ENCODE measurements at places on chromosomes 13 and 19.

DNA sequence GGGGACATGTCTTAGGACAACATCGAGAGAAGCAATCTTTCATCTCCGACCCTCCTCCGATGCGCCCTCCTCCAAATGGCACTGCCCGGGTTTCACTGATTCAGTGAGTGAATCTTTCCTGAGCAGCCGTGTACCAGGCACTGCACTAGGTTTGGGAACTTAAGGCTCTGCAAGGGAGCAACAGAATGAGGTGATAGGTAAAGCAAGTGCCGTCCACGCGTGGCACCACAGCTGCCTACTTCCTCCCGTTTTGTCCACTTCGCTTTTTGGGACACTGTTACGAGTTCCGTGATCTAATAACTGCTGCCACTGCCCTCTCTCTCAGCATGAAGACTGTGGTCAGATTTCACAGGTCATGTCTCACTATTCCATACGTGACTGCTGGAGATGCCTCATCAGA is 131.0 kb downstream of the TEX29 start:
- DNase-seq, result no peak

DNA sequence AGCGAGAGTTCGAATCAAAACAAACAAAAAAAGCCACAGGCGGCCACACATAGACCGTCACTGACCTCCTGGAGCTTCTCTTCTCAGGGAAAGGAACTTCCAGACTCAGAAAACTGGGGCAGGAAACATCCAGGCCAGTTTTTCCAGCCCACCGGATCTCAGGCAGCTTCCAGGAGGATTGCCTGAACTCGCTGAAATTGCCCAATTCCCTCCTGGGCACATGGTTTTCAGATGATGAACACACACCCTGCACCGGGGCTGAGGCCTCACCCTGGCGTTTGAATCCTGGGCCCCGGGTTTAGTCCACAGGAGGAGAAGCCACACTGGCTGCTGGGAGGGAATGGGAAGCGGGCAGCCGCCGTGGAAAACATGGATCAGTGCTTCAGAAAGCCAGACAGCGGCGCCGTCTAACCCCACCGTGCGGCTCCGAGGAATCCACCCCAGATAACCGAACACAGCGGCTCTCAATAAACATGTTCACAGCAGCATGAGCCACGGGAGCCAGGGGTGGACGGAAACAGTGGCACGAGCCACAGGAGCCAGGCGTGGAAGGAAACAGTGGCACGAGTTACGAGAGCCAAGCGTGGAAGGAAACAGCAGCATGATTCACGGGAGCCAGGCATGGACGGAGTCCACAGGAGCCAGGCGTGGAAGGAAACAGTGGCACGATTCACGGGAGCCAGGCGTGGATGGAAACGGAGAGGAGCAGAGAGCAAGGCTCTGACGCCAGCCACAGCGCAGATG is 18.2 kb upstream of the PTBP1 start:
- DNase-seq, result peak; percentile 68

- DNase-seq, result no peak
Observed at GRCh38 chr13:48578516-48579164, 45.8 kb upstream of the RCBTB2 start.

DNA sequence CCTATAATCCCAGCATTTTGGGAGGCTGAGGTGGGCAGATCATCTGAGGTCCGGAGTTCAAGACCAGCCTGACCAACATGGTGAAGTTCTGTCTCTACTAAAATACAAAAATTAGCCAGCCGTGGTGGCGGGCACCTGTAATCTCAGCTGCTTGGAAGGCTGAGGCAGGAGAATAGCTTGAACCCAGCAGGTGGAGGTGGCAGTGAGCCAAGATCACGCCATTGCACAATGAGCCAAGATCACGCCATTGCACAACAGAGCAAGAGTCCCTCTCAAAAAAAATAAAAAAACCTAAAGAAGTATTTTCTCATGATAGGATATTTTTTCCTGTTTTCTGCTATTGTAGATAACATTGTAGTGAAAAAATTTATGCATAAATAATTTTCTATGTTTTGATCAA is 13.3 kb downstream of the IFT88 start:
- no peak for DNase-seq

GRCh38 chr13:54390841-54391240 is 1362.2 kb downstream of the OLFM4 start:
- no peak for DNase-seq

DNA sequence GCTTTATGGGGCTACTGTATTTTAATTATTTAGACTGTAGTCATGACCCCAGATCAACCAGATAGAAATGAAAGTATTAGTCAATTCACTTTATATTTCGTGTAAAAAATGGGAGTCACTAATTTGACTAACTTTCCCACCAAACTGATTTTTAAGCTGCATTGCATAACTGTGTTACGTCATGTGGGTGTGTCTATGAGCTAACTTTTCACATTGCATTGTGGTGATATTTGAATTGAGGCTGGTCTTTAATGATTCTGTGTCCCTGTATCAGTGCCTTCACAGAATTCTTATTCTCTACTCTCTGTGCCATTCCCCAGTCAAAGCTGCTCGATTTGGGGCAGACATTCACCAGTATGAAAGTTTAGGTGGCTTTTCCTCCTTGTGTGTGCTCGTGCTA is 172.7 kb upstream of the MAB21L1 start:
- DNase-seq, result no peak

GRCh38 chr13:100552755-100553154 is 35.8 kb downstream of the GGACT start:
- no peak for DNase-seq

- no peak for DNase-seq
Observed at GRCh38 chr13:22665506-22665905, 515.3 kb upstream of the SGCG start.

GRCh38 chr13:110221406-110222117 is 85.4 kb downstream of the COL4A1 start:
- no peak for DNase-seq

DNA sequence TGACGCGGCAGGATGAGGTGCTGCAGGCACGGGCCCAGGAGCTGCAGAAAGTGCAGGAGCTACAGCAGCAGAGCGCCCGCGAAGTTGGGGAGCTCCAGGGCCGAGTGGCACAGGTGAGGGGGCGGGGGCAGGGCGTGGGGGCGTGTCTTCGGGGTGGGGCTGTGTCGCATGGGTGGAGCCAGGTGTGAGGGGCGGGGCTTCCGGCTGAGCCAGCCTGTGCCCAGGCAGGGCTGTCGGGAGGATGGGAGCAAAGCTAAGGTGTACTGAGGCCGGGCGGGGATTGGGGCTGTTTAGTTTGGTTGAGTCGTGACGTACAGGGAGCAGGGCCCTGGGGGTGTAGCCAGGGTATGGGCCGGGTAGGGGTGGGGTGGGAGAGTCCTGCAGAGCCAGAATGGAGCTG is 62.3 kb downstream of the KCNC3 start:
- DNase-seq, result no peak

GRCh38 chr13:21638319-21639282 is 32.3 kb upstream of the FGF9 start:
- DNase-seq, result no peak

GRCh38 chr13:32246468-32246867 is 68.7 kb downstream of the ZAR1L start:
- no peak for DNase-seq

DNA sequence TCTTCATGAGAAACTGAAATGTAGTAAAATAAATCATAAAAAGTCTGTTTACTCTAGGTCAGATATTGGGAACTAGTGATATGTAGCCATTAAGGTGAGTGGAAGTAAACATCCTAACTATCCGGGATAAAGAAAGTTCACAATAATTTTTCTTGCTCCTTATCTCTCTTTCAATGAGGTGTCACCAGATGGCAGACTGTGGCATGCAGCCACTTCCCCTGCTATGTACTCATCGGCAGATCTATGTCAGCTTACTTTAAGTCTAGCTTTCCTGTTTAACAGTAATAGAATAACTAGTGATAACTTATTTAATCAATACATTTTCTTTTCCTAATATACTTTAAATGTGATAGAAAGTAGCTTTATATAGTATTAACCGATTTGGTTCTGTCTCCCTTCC is 181.9 kb downstream of the NDFIP2 start:
- DNase-seq, result peak; percentile 53

DNA sequence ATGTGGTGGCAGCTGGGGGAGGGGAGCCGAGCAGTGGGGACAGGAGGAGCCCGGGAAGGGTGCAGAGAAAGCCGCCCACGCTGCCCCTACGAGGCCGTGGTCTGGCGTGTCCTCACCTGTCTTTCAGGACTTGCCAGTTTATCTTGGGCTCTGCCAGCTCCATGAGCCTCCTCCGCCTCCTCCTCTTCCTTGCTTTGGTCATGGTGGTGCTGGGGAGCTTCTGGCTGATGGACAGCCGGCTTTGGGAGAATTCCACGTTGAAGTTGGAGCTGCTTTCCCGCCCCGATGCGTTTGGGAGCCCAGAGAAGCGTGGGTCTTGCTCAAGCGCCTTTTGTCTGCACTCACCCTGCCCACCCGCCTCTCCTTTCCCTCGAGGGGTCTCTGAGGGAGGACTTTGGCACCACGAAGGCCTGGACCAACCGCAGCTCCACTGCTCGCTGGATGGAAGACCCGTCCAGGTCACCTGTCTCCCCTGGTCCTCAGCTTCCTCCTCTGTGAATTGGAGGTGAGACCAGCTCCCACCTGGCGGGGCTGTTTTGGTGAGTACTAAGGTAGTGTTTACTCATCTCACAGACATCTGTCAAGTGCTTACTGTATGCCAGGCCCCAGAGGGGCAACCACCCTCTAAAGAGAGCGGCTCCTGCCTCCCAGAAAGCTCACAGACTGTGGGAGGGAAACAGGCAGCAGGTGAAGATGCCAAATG is 29.7 kb upstream of the MIER2 start:
- DNase-seq, result no peak

DNA sequence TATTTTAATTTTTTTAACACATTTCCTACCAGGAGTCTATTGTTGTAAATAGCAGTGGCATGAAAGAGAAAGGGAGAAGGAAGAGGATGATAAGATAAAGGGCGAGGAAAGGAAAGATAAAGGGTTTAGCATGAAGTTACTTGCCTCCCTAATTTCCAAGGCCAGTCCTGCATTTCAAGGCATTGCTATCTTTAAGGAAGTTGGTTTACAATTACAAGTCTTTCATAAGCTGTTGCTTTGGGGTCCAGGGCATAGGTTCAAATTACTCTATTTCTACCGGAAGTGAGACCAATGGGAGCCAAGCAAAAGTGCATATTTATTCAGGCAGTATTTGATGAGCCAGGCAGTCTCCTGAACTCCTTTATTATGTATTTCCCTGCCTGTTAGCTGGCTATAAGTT is 27.7 kb upstream of the UBL3 start:
- no peak for DNase-seq

DNA sequence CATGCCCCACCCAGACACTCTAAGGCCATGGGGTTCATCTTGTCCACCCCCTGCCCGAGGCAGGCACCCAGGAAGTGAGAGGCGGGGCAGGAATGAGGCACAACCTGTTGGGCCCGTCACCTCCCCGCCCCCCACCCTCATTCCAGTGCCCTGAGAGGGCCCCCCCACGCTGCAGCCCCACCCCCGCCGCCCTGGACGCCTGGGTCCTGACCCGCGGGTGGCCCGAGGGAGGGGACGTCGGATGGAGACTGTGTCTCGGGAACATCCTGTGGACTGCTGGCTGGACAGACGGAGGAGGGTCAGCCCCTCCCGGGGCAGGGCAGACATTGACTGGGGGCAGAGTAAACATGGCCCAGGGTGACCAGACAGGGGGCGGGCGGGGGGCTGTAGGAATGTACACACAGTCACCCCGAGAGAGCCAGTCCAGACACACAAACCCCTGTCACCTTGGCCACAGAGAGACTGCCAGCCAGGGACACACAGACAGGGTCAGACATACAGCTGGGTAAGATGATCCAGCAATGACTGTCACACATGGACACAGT is 7.4 kb upstream of the JUNB start:
- DNase-seq, result peak; percentile 77

DNA sequence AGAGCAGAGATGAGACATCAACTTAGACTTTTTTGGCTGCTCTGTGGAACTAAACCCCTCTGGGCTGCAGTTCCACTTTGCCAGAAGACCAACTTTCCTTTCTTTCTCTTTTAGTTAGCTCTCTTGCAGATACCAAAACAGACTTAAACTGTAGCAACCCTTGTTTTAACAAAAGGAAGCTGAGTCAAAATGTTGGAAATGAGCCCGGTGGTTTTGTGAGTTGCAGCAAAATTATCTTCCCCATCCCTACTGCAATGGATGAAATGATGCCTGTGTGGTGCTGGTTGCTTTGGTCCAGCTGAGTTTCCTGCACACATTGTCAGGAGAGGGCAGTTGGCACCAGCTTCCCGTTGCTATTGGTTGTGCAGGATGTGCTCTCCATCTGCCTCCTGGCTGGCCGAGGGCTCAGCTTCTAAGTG is 115.3 kb downstream of the LRCH1 start:
- DNase-seq, result peak; percentile 29

- no peak for DNase-seq
Observed at GRCh38 chr13:63092456-63092855, 1676.8 kb upstream of the PCDH20 start.

DNA sequence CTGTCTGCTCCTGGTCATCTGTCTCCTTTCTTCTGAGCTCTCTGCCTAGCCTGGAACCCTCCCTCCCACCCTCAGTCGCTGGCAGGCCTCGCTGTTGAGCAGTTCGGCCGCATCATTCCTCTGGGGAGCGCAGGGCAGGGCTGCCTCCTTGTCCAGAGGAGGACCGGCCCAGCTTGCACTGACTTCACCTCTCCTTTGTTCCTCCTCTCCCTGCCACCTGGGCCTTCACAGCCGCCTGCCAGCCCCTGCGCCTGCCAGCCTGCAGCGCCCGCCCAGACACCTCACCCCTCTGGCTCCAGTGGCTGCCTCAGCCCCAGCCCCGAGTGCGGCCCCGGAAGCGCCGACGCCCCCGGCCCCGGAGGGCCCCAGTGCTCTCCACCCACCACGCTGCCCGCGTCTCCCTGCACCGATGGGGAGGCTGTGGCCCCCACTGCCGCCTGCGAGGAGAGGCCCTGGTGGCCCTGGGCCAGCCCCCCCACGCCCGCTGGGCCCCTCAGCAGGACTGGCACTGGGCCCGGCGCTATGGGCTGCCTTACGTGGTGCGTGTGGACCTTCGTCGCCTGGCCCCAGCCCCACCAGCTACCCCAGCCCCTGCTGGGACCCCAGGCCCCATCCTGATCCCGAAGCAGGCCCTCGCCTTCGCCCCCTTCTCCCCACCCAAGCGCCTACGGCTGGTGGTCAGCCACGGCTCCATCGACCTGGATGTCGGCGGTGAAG is 7.2 kb downstream of the KMT5C start:
- no peak for DNase-seq

DNA sequence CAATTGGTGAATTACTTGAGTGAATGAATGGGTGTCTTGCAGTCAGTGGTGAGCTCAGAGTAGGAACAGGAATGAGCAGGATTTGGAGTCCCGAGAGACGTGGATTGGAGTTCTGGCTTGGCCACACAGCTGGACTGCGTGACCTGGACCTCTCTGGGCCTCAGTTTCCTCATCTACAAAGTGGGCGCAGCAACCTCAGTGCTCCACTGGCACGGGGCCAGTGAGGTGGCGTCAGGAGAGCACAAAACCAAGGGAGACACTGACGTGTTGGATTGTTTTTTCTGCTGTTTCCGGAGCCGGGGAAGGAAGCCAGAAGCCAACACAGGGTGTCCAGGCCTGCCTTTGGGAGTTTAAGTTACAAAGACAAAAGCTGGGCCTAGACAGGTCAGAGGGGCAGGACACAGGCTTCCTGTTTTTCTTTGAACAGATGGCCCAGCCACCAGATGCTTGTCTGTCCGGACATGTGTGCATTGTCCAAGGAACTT is 6.5 kb upstream of the DOCK6 start:
- peak; percentile 82 for DNase-seq
